ENCODE measurements at places on chromosomes 6 and 20.

DNA sequence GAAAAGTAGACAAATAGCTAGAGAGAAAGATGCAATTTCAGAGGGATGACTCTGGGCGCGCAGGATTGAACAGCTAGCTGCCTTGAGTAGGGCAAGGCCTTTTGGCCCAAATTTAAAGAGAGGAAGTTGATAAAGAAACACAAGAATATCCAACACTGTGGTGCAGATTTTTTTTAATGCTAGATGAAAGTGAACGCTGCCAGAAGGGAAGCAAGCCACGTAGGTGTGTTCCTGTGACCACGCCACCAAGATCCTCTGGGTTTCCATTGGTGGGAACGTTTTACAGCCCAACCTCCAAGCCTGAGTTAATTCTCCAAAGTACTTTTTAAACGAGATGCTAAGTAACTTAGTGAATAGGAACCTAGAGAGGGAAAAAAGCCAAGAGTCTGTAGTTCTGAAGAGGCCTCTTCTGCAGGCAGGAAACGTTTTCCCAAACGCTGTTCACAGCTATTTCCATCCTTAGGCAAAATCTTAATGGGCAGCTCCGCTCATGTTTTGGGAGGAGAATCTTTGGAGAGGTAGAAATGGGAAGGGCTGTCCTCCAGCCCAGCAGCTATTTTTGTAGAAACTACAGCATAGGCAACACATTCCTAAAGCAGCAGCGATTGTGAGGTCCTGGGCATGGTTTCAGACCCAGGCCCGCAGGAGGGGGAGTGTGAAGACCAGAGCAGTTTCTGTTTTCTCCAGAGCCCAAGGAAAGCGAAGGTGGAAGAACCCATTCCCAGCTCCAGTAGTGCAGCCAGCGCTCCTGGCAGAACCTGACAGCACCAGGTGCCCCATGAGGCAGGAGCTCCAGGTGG lies 8.2 kb downstream of the LY86 start:
- DNase-seq, result no peak

GRCh38 chr20:11170565-11170964 lies 496.8 kb upstream of the JAG1 start:
- DNase-seq, result no peak

GRCh38 chr20:13364278-13365170 lies 143.4 kb downstream of the ISM1 start:
- no peak for DNase-seq

- DNase-seq, result no peak
These were observed 19.8 kb downstream of the ERGIC3 start for GRCh38 chr20:35561671-35562070.

- DNase-seq, result no peak
These were observed 39.0 kb downstream of the GCM1 start for GRCh38 chr6:53109612-53110011.

GRCh38 chr6:43957273-43957672 lies 170.0 kb downstream of the MRPL14 start:
- DNase-seq, result no peak

DNA sequence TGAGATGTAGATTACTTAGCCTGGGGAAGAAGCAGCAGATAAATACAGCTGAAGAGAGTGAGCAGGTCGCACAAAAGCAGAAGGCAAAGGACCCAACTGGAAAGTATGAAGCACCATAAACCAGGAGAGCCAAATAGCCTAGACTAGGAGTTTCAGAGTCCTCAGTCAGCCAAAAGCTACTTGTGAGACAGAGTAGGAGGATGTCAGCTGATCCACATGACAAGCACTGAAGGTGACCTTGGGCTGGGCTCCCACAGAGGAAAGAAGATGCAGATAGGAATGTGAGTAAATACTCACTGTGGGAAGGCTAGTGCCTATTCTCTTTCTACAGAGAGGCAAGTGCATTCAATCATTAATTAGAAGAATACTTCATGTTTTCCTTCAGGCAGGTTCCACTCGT lies 274.0 kb upstream of the POU3F2 start:
- no peak for DNase-seq

DNA sequence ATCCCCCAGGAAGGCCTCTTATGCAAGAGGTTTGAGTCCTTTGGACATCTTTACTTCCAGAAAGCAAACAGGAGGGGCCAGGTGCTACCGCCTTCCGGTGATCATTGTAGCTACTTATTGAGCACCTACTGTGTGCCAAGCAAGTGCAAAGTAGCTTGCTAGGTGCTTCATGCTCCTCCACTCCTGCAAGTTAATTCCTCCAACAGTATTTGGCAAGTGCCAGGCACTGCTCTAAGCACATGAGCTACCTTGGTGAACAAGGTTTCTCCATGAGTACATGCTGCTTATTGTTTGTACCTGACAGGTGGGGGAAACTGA lies 2.3 kb downstream of the CPNE5 start:
- no peak for DNase-seq

DNA sequence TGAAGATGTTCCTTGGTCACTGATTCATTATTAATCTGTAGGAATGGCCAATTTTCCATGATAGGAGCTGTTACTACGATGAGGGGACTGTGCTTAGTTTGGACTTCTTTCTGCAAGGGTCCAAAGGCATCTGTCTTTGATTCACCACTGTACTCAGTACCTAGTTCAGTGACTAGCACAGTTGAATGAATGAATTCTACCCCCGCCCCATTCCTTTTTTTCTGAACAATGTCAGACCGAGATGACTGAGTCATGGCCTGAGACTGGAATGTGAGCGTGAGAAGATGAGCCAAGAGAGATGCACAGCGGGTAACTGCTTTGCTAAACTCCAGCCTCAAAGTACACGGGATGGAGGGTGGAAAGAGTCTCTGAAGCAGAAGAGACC lies 419 bp upstream of the SNHG17 start:
- no peak for DNase-seq

GRCh38 chr20:51553897-51554486 lies 11.5 kb upstream of the NFATC2 start:
- no peak for DNase-seq

GRCh38 chr6:110705543-110705942 lies 109.7 kb downstream of the CDK19 start:
- DNase-seq, result no peak

GRCh38 chr20:50469796-50470195 lies 40.4 kb upstream of the PTPN1 start:
- no peak for DNase-seq

DNA sequence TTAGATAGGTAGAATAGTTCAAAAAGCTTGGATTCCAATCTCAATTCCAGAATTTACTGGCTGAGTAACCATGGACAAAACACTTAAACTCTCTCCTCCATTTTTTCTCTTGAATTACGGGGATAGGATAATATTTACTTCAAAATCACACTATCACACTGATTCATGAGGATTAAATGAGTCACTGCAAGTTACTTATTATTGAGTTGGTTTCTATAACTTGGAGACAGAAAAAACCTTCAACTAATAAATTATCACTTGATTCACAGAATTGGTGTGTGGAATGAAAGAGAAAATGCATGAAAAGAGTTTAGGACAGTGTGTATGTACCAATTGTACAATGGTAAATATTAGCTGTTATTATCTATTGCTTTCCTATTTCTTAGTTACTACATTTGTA lies 585.2 kb downstream of the PHF3 start:
- DNase-seq, result no peak

DNA sequence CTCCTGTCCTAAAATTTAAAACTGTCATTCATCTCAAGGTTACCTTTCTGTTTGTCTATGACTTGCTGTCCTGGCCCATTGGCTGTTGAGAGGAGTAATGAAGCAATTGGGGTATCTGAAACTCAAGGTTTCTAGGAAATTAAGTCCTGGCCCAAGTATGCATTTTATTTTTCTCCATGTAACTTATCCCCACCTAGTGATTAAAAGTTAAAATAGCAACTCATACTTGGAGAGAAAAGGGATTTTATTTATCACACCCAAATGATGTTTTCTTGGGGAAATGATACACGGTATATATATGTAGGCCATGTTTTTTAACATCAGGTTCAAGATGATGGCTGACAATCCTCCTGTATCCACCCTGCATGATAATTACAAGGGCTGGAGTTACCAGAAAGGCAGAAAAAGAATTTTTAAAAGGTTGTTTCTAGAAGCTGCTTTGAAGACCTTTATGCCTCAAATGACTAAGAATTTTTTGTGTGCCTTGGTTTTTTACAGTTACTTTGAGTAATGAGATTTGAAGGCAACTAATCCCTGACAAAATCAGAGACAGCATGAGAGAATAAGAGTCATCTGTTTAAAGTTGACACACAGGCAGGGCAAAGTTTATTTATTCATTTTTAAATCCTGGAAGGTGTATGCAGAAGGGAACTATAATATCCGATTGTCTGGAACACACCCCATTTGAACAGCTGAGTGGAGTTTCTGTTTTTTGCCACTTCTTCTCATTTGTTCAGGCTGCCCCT lies 28.9 kb upstream of the C6orf58 start:
- DNase-seq, result no peak

GRCh38 chr6:158338311-158339112 lies 26.2 kb downstream of the TULP4 start:
- no peak for DNase-seq

GRCh38 chr6:139539852-139540251 lies 165.4 kb upstream of the CITED2 start:
- DNase-seq, result no peak

GRCh38 chr20:64043768-64044167 lies 5.7 kb downstream of the SOX18 start:
- no peak for DNase-seq

DNA sequence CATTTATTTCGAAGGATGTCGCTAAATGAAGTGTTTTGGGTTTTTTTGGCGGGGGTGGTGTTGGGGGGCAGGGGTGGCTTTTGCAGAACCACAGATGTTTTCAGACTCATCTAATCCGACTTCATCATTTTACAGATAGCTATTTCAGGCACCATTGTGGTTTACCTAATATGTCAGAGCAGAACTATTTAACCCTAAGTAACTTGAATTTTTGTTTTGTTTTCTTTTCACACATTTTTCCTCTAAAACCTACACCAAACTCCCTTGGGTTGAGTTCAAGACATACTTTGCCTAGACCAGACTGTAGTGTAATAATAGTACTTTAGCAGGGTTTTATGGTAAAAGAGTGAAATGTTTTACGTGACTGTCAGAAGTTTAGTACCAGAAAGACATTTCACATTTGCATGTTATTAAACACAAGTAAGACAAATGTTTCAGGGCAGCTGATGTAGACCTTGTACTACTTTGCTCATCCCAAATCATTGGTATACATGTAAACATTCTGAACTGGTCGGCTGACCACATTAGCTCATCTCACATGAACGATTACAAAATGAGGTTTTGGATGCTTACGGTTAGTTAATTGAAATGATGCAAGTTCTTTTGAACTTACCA lies 37.7 kb downstream of the MAP3K4 start:
- DNase-seq, result no peak

DNA sequence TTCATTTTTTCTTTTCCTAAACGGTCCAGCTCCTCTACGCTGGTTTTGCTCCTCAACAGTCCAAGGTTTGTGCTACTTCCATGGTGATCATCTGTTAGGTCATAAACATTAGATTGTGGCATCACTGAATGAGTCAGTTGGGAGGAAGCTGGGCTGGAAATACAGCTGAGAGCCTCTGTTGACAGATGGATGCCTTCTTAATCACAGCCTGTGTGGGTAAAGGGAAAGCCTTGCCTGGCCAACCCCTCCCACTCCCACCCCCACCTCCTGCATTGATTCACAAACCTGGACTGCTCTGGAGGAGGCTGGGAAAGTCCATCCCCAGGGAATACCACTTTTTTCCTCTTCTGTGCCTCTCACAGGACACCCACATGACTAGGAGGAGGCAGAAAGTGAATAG lies 180.6 kb upstream of the CCN2 start:
- no peak for DNase-seq

DNA sequence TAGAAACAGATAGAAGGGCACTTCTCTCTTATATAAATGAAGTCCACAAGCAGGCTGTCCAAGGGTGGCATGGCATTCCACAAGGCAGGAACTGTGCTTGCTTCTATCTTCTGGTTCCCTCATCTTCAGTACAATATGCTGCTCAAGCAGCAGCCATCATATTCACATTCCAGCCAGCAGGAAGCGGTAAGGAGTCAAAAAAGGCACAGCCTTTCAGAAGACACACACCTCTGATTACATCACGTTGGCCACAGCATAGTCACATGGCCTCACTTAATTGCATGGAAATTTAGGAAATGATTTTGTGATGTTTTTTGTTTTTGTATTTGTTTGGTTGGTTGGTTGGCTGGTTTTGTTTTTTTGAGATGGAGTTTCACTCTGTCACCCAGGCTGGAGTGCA lies 19.0 kb downstream of the REM1 start:
- DNase-seq, result no peak

DNA sequence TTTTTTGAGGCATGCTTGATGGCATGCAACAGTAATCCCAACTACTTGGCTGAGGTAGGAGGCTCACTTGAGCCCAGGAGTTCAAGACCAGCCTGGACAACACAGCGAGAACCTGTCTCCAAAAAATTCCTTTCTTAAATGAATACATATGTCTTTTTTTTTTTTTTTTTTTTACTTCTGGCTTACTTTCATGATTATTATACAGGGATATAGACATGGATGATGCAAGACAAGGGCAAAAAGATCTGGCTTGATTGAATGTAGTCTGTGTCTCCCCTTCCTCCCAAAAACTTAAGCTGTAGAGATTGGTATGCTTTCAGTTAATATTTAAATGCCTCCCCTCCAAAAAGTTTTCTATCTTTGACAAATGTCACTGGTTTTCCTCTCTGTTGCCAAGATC lies 7.6 kb downstream of the SNX3 start:
- no peak for DNase-seq

- DNase-seq, result peak; percentile 68
These were observed 45.3 kb upstream of the PRELID3B start for GRCh38 chr20:59087829-59088433.

DNA sequence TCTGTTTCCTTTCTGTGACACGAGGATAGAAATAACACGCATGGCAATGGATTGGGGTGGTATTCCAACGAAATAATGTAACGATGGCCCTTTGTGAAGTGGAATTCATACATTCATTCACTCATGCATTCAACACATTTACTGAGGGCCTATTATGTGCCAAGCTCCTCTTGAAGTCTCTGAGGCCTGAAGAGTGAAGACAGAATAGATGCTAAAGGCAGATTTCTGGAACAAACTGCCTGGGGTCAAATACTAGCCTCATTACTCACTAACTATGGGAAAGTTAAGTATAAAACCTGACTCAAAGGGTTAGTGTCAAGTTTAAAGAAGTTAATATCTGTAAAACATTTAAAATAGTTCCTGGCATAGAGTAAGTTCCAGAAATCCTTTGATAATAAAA lies 279.6 kb upstream of the SULF2 start:
- no peak for DNase-seq

- DNase-seq, result no peak
These were observed 352.6 kb downstream of the ZFAND3 start for GRCh38 chr6:38171997-38172738.

- no peak for DNase-seq
These were observed 26.6 kb upstream of the EDN3 start for GRCh38 chr20:59273739-59274357.

- no peak for DNase-seq
These were observed 6.3 kb downstream of the BCAS1 start for GRCh38 chr20:54063992-54064676.

Measured in Ammon's horn (tissue), 1 donor.